Stimulated activated CD8-positive, alpha-beta memory T cell treated with anti-CD3 and anti-CD28 coated beads, Interleukin-2, amount 100 ng/mL, for 1 hour (primary cell): ENCODE measurements at places on chromosomes 7 and 10.

DNA sequence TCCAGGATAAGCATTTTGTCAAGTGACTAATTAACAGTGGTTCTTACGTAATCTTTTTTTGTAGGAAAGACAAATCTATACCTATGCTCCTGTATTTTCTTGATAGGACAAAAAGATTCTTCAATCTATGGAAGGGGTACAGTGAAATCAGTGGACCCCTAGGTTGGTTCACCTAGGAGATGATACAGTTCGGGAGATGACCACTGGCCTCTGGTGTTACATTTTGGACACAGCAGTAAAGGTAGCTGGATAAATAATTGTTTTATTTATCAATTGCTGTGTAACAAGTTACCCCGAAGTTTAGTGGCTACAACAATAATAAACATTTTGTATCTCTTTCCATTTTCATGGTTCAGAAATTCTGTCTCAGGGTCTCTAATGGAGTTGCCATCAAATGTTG lies 288.2 kb upstream of the MAGI2 start:
- DNase-seq, result no peak

- DNase-seq, result no peak
These were observed 1.6 kb downstream of the PHTF2 start for GRCh38 chr7:77800158-77800557.

- no peak for DNase-seq
These were observed 25.5 kb downstream of the C10orf105 start for GRCh38 chr10:71694039-71694501.

DNA sequence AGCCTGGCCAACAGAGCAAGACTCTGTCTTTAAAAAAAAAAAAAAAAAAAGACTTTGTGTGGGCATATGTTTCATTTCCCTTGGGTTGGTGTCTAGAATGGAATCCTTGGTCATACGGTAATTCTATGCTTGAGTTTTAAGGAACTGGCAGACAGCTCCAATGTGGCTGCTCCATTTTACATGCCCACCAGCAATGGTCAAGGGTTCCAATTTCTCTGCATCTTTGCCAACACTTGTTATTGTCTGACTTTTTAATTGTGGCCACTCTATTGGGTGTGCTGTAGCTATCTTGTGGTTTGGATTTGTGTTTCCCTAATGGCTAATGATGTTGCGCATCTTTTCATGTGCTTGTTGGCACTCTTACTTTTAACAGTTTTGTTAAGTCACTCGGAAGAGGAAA lies 57.6 kb downstream of the BRI3 start:
- DNase-seq, result no peak

DNA sequence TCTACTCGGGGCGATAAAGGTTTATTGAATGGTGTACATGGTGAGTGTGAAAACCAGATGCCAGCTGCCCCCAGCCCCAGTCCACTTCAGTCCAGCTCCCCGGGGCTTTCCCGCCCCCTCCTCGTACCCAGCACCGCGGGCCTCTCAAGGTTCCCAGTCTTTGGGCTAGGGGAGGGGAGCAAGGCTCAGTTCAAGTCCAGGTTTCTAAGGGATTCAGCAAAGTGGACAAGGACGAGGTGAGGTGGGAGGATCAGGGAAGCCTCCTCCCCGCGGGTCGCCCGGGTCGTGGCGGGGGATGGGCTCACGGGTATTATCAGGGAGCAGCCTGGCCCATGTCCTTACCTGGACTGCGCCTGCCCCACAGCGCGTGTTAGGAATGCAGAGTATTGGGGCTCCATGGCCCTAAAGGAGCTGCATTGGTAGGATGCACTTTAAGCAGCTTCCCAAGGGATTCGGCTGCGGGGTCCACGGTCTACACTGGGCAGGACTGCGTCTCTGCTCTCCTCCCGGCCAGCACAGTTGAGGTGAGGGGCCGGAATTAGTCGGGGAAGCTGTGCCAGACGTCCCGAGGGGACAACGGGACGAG lies 541 bp upstream of the PFKFB3 start:
- no peak for DNase-seq
